Spinal cord (tissue), 10 donors: ENCODE measurements at places on chromosomes 11 and 22.
A peak's percentile ranks its signal among the peaks of the same experiment; 100 is the strongest.

- H3K36me3 ChIP-seq, result no peaks in the 10 kb centered on the region
- peak within 1 kb of the TSS; percentile 99 for H3K27ac ChIP-seq
- H3K27me3 ChIP-seq, result no peaks in the 10 kb centered on the region
- H3K4me3 ChIP-seq, result peak within 1 kb of the TSS; percentile 74
- DNase-seq, result peak; percentile 73
Observed at GRCh38 chr11:65422633-65423515, at the start of gene NEAT1. Gene NEAT1 (plus strand): TSS chr11:65422798.

DNA sequence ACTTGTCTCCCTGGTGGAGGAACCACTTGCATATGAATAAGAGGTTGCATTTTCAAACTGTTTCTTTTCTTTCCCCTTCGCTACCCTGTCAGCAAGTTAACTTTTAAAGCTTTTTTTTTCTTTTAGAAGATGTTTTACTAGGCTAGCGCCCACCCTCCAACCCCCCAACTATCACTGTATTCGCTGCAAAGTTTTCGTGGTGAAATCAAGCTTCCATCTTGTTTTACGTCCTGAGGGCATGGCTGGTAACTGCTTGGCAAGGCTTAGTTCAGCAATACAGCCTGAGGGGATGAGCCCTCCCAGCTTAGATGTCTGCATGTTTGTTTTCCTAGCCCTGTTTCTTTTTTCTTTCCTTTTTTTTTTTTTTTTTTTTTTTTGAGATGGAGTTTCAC lies 1359.3 kb downstream of the LRRC4C start:
- H3K4me1 ChIP-seq, result peaks cover 2% of the 10 kb centered on the region
- H3K36me3 ChIP-seq, result no peaks in the 10 kb centered on the region
- DNase-seq, result no peak
- H3K27me3 ChIP-seq, result no peaks in the 10 kb centered on the region

DNA sequence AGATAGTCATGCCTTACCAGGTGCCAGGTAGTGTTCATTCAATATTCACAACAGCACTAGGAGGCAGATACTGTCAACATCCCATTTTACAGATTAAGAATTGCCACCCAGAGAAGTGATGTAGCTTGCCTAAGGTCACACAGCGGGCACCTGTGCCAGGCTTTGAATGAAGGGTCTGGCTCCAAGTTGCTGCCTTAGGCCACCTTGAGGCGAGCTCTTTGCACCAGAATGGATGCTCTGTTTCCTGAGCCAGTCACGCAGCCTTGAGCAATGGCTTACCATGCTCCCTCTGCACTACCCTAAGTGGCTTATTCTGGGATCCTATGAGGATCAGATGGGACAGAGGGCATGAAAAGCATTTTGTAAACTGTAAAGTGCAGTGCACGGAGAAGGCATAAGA lies 25.1 kb upstream of the TIMP3 start:
- H3K27ac ChIP-seq, result no peak overlapping the region
- no peaks in the 10 kb centered on the region for H3K27me3 ChIP-seq
- no peaks in the 10 kb centered on the region for H3K36me3 ChIP-seq
- DNase-seq, result no peak

- H3K36me3 ChIP-seq, result no peaks in the 10 kb centered on the region
- H3K27ac ChIP-seq, result no peak overlapping the region
- H3K4me1 ChIP-seq, result no peaks in the 10 kb centered on the region
- H3K27me3 ChIP-seq, result no peaks in the 10 kb centered on the region
Observed at GRCh38 chr11:11641581-11641980, 19.8 kb upstream of the GALNT18 start.

- H3K27me3 ChIP-seq, result no peaks in the 10 kb centered on the region
- DNase-seq, result no peak
- H3K36me3 ChIP-seq, result no peaks in the 10 kb centered on the region
- peak overlapping the region; percentile 12 for H3K27ac ChIP-seq
- no peak overlapping the region for H3K4me3 ChIP-seq
Observed at GRCh38 chr11:116229236-116229970, 543.4 kb downstream of the BUD13 start.

- peaks cover 63% of the 10 kb centered on the region for H3K4me1 ChIP-seq
- peak overlapping the region; percentile 86 for H3K27ac ChIP-seq
- DNase-seq, result peak; percentile 77
- H3K4me3 ChIP-seq, result peak overlapping the region; percentile 31
- H3K36me3 ChIP-seq, result peaks cover 12% of the 10 kb centered on the region
- H3K27me3 ChIP-seq, result no peaks in the 10 kb centered on the region
Observed at GRCh38 chr11:63919267-63920125, 2.5 kb upstream of the RCOR2 start.
